T-helper 17 cell (primary cell): ENCODE measurements at places on chromosomes 12 and 14. TPM values are rescaled to one million over a fixed set of nuclear protein-coding genes. Genes with fewer than 3 reads are reported as not detected.

Gene CCDC196
- total RNA-seq: not detected

Gene IFI27
- total RNA-seq: 1.0 TPM

Gene LTBP2
- 0.34 TPM for total RNA-seq

Gene EGLN3
- total RNA-seq: 16.9 TPM

Gene MGP
- not detected for total RNA-seq

Gene TCL1A
- 5.4 TPM for total RNA-seq

Gene GPRC5A
- total RNA-seq: 0.26 TPM

Gene PPHLN1
- total RNA-seq: 90.9 TPM

Gene PIANP
- total RNA-seq: 1.9 TPM

Gene VRTN
- not detected for total RNA-seq

Gene HCAR1
- not detected for total RNA-seq

DNA sequence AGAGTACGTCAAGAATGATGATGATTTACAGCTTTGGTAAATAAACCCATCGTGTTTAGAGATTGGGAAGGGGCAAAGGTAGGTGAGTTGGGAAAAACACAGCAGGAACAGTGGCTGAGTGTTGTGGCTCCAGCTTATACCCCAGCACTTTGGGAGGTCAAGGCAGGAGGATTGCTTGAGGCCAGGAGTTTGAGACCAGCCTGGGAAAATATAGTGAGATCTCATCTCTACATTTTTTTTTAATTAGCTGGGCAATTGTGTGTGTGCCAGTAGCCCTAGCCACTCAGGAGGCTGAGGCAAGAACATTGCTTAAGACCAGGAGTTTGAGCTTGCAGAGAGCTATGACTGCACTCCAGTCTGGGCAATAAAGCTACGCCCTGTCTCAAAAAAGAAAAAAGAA is 77.1 kb downstream of the RASSF9 start:
- H3K4me1 ChIP-seq: no peaks in the 10 kb centered on the region
- H3K36me3 ChIP-seq: no peaks in the 10 kb centered on the region
- no peaks in the 10 kb centered on the region for H3K27me3 ChIP-seq
- DNase-seq: no peak
- no peak overlapping the region for H3K4me3 ChIP-seq
- no peak overlapping the region for H3K27ac ChIP-seq

DNA sequence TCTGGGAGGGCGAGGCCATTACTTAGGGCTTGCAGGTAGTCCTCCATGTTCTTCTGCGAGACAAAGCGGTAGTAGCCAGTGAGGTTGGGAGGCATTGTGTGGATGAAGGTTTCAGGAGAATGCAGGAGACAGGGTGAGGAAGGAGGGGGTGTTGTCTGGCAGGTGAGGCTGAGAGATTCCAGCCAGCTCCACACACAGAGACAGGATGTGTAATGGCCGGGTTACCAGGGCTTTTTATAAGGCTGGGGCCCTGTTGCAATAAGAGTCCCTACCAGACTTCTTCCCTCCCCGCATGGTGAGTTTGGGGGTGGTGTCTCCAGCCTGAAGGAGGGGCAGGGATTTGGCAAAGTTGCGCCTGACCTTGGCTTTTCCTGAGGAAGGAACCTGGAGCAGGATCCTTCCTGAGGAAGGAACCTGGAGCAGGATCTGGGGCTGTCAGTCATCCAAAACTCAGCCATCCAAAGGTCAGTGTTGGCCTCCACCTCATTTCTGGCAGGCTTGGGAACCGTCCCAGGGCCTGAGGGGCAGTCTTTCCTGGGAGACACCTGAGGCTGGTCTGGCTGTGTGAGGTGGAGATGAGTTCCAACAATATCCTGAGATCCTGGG is at the start of gene RBP5:
Gene RBP5, minus strand, starts transcription at position 209 of the 606 bp plus-strand sequence. Its CDS starts 114 bp downstream, at position 95.
- H3K4me3 ChIP-seq: peak within 1 kb of the TSS; percentile 98
- peaks cover 33% of the 10 kb centered on the region for H3K4me1 ChIP-seq
- no peak for DNase-seq
- H3K27ac ChIP-seq: peak within 1 kb of the TSS; percentile 97

GRCh38 chr14:54342806-54343205 is 54.0 kb upstream of the CDKN3 start:
- no peaks in the 10 kb centered on the region for H3K36me3 ChIP-seq
- H3K27me3 ChIP-seq: peaks cover 19% of the 10 kb centered on the region
- H3K4me3 ChIP-seq: no peak overlapping the region

GRCh38 chr14:78075033-78075432 is 95.1 kb upstream of the NRXN3 start:
- peaks cover 33% of the 10 kb centered on the region for H3K27me3 ChIP-seq
- no peak overlapping the region for H3K27ac ChIP-seq
- no peaks in the 10 kb centered on the region for H3K4me1 ChIP-seq
- no peaks in the 10 kb centered on the region for H3K36me3 ChIP-seq

- H3K4me3 ChIP-seq: no peak overlapping the region
- peaks cover 7% of the 10 kb centered on the region for H3K4me1 ChIP-seq
Measured at GRCh38 chr12:119781804-119782203, 95.3 kb downstream of the CIT start.

- peaks cover 1% of the 10 kb centered on the region for H3K36me3 ChIP-seq
- DNase-seq: no peak
- peak overlapping the region; percentile 80 for H3K4me3 ChIP-seq
Measured at GRCh38 chr14:91372671-91373495, 44.7 kb downstream of the CCDC88C start.

GRCh38 chr12:109466305-109466704 is 10.8 kb downstream of the KCTD10 start:
- peaks cover 5% of the 10 kb centered on the region for H3K36me3 ChIP-seq
- no peaks in the 10 kb centered on the region for H3K27me3 ChIP-seq
- no peak overlapping the region for H3K4me3 ChIP-seq
- H3K27ac ChIP-seq: no peak overlapping the region

DNA sequence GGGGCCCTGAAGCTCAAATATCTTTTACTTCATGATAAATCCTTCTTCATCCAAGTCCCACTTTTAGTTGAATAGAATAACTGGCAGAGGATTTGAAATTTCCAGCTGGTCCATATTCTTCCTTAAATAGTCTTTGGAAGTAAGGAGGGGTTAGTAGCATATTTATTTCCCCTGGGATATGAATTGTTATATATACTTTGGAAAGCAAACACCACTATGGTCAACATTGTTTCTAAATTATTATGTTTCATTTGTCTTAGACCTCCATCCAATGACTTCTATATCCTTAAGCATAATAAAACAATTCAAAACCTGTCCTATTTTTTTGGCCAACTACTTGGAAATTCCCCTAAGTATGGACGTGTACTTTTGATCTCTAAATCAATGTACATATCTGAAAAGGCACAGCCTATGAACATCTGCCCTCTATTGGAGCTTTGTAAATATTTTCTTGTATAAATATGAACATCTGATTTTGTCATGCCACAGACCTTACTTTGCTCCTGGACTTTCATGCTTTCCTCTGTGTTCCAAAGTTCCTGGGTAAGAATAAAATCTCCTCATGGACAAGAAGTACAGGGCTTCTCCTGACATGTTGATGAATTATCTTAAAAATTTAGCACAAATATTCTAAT is 1212.0 kb downstream of the GALC start:
- H3K27me3 ChIP-seq: no peaks in the 10 kb centered on the region
- H3K4me3 ChIP-seq: no peak overlapping the region
- DNase-seq: no peak
- no peak overlapping the region for H3K27ac ChIP-seq
- no peaks in the 10 kb centered on the region for H3K36me3 ChIP-seq
- no peaks in the 10 kb centered on the region for H3K4me1 ChIP-seq

GRCh38 chr12:99343960-99344359 is 303.6 kb upstream of the GARIN6 start:
- no peaks in the 10 kb centered on the region for H3K36me3 ChIP-seq
- no peak overlapping the region for H3K27ac ChIP-seq
- no peak overlapping the region for H3K4me3 ChIP-seq
- no peaks in the 10 kb centered on the region for H3K4me1 ChIP-seq

DNA sequence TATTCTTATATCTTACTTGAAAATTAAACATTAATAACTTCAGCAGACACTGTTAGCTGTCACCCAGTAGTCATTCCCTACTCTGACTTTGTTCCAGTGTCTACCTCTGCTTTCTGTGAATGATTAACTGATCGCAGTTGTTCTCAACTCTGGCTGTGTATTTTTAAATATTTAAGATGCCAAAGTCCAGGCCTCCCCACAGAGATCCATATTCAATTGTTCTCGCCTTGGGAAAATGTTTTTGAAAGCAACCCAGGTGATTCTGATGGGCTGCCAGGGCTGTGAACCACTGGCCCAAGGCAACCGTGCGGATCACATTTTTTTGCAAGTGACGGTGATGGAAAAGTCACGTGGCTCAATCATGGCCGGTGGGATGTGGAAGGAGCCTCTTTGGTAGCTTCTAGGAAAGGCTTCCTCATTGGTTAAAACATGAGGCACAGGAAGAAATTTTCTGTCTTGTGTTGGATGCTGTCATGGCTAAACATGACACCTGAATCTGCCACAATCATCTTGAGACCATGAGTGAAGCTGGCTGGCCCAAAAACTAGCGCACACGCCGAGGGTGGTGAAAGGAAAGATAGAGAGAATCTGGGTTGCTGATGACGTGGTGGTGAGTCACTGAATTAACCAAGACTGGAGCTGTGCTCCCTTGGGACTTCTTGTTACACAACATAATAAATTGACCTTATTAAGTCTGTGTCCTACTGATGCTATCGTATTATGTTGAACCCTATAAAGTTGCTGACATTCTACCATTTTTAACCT is 37.2 kb downstream of the RDH12 start:
- H3K27ac ChIP-seq: peak overlapping the region; percentile 65
- H3K4me1 ChIP-seq: peaks cover 8% of the 10 kb centered on the region
- no peaks in the 10 kb centered on the region for H3K27me3 ChIP-seq
- no peak for DNase-seq

DNA sequence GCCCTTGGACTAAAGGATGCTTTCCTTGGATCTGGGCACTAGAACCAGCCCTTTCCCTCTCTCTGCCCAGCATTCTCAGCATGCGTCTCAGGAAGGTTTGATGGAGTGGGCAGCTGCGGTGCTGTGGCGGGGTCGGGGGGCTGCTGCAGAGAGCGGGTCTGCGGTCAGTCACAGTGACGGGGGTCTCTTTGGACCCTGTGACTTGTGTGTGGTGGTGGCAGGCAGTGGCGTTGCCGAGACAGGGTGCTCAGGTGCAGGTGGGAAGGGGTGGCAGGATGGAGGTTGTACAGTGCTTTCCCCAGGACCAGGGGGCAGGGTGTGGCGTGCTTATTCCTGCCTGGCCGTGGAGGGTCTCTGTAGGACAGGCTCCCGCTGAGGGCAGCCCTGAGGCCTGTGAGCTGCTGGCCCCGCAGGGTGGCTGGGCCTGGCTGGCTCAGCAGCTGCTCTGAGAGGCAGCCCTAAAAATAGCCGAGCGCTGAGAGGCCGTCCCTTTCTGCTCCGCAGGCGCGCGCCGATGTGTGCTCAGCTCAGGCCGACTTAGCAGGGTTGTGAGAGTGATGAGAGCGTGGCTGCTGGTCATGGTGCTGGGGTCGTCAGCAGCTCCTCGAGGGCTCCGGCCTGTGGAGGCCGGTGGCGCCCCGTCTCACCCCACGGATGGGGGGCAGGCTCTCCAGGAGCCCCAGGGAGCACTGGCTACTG is 9.7 kb downstream of the PACS2 start:
- no peak overlapping the region for H3K4me3 ChIP-seq
- no peaks in the 10 kb centered on the region for H3K27me3 ChIP-seq
- DNase-seq: no peak
- H3K4me1 ChIP-seq: peaks cover 15% of the 10 kb centered on the region
- no peak overlapping the region for H3K27ac ChIP-seq

DNA sequence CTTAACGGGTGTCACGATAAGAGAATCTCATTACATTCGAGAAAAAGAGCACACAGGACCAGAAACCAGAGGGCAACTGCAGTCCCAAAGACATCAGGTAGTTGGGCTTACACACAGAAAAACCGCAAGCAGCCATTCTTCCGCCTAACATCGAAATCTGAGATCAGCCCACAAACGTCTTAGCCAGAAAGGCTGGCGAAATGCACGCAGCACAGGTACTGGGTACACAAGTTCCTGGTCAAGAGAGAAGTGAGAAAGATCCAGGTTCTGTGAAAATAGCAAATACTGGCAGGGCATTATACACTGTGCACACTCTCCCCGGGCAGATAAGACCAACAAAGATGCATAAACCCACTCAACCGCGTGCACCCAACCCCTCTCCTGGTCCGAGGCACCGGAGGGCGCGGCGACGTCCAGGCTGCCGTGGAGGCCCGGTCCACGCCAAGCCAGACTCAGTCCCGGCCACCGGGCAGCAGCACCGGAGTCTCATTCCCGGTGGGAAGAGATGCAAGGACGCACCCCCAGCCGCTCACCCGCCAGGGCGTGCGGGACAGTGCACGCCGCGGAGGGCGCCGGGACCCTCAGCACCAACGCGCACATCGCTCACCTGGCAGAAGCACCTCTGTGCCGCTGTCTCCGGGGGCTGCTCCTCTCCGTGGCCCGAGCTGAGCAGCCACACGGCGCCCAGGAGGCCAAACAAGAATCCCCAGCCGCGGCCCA is 437 bp downstream of the ERO1A start:
- H3K36me3 ChIP-seq: peaks cover 2% of the 10 kb centered on the region
- peak; percentile 26 for DNase-seq
- no peaks in the 10 kb centered on the region for H3K27me3 ChIP-seq
- H3K27ac ChIP-seq: peak overlapping the region; percentile 95
- H3K4me3 ChIP-seq: peak overlapping the region; percentile 99
